NCI-H524 (cell line): ENCODE measurements at places on chromosomes 5 and 9.

DNA sequence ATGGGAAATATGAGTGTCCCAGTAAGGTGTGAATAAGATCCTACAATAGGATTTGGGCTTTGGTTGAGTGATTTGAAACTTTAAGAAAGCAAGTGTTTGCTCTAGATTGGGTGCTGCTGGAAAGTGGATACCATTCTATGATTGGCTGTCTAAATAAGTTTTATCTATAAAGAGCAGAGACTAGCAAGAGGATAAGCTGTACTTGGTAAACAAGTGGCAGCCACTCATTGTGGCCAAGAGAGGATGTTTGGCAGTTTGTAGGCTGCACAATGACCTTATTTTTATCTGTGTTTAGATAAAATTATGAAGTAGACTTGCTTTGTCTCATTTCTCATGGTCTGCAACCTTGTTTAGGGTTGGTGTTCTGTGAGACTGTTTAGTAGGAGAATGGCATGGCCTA, 341.6 kb upstream of the PIK3R1 start:
- DNase-seq: no peak

DNA sequence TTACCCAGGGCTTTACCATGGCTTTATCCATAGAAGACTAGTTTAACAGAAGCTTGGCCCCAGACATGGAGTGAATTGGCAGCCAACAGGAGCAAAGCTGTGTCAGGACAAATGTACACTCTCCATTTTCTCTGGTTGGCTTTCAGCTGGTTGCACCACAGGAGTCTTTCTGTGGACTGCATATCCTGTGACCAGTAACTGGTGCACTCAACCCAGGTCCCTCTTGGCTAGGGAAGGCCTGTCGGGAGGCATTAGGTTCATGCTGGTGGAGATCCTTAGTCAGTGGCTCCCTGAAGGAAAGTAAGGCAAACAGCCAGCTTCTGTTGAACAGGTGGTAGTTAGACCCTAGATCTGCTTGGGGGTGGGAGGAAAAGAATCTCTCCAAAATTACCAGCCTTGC, 146.9 kb upstream of the TLX3 start:
- DNase-seq: no peak

GRCh38 chr5:16427587-16427986, 38.0 kb downstream of the ZNF622 start:
- DNase-seq: no peak

DNA sequence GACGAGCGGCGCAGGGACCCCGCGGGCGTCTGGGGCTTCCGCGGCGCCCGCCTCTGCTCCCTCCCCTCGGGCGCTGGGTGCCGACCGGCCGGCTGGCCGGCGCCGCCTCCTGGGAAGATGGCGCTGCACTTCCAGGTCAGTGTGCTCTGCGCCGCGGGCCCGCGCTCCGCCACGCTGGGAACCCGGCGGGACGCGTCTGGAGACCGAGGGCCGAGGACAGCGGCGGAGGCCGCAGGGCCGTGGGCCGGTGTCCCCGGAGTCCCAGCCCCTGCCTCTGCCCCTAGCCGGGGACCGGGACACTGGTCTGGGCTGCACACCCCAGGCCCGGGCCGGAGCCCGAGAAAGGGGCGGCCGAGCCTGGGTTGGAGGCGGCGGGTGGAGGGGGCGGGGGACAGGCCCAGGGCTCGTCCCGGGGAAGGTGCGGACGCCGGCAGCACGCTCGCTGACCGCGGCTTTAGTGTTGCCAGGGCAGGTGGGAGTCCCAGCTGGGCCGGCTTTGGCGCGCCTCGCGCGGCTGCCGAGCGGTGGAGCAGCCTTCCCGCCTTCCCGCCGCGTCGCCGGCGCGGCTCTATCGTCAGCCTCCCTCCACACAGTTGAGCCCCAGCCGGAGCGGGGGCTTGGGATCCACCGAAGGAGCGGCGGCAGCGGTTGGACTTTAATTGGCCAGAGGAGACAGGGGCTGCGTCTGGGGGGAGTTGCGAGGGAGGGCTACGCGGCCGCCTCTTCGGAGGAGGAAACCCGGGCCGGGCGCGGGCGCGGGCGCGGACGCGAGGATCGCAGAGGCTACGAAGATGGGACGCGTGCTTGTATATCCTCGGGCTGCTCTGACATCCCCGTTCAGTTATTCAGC, at the start of gene RANBP17:
RANBP17 (plus strand) TSS at position 102 of the 850 bp plus-strand sequence.
- DNase-seq: peak; percentile 31

- no peak for DNase-seq
Measured at GRCh38 chr9:20382460-20383071, 239.7 kb downstream of the MLLT3 start.

DNA sequence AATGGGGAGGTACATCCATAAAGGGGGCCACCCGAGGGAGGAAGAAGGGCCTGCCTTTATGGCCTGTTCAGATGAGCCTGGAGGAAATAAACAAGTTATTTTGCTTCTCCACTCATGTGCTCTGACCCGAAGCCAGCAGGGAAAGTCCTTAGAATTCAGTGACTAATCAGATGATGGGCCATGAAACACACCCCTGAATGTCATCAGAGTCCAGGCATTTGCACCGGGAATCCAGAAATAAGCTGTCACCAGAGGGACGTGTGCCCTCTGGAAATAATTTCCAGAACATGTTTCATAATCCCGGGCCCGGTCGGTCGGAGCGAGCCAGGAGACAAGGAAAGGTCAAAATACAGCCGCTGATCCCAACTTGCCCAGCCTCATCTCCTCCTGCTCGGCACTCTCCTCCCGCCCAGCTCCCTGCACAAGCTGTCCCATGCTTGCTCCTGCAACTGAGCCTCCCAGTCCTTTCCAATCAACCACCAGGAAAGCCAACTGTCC, 73.6 kb upstream of the ZNF622 start:
- no peak for DNase-seq

GRCh38 chr9:76526026-76526425, 67.0 kb downstream of the GCNT1 start:
- no peak for DNase-seq

DNA sequence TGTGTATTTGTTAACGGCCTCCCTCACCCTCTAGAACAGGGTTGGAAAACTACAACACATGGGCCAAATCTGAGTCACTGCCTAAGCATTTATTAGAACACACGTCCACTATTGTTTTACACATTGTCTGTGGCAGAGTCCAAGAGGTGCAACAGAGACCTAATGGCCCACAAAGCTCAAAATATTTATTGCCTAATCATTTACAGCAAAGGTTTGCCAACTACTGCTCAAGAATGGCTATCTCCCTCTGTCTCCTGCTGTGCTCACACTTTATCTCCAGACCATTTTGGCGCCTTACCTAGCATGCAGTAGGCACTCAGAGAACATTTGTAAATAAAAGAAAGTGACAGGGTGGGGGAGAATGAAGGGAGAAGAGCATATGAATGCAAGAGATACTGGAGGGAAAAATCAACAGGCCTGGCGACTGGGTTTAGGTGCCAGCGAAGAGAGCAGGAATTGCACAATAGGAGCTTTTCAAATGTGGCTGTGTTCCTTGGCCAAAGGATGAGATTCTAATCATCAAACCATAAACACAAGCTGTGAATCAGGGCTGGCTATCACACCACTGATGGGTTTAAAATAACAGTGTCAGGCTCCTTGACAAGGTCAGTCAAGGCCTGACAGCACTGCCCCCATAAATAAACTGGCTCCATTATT, 80.3 kb downstream of the EPB41L4A start:
- no peak for DNase-seq

- no peak for DNase-seq
Measured at GRCh38 chr5:35794684-35795375, 61.9 kb upstream of the IL7R start.

- no peak for DNase-seq
Measured at GRCh38 chr9:137202966-137203365, 2.4 kb upstream of the TPRN start.

GRCh38 chr5:62341783-62342475, 35.9 kb downstream of the KIF2A start:
- DNase-seq: no peak

GRCh38 chr5:96572864-96573512, 89.2 kb upstream of the CAST start:
- no peak for DNase-seq

GRCh38 chr9:136656795-136657611, 5.7 kb upstream of the EGFL7 start:
- DNase-seq: peak; percentile 88

- no peak for DNase-seq
Measured at GRCh38 chr9:111039231-111039906, 1.1 kb upstream of the LPAR1 start.

- DNase-seq: peak; percentile 84
Measured at GRCh38 chr5:100827481-100827889, 75.6 kb downstream of the ST8SIA4 start.

GRCh38 chr5:15864536-15865215, 314.9 kb downstream of the MARCHF11 start:
- DNase-seq: no peak

DNA sequence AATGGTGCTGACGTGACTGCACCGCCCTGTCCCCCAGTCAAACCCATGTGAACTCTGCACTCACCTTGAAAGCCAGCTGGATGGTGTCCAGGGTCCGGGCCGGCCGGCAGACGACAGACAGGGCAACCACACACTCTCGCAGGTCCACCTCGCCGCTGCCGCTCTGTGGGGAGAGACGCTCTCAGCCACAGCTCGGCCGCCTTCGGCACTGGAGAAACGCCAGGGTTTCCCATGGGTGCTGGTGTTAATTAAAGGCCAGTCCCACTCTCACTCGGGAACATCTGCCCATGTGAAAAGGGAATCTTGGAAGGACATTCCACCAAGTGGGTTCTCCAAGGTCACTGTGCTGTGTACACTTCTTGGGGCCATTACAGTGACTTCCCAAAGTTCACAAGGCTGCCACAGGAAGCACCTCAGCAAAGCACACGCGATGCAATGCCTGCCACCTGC, 25.5 kb upstream of the SLC6A3 start:
- DNase-seq: no peak

DNA sequence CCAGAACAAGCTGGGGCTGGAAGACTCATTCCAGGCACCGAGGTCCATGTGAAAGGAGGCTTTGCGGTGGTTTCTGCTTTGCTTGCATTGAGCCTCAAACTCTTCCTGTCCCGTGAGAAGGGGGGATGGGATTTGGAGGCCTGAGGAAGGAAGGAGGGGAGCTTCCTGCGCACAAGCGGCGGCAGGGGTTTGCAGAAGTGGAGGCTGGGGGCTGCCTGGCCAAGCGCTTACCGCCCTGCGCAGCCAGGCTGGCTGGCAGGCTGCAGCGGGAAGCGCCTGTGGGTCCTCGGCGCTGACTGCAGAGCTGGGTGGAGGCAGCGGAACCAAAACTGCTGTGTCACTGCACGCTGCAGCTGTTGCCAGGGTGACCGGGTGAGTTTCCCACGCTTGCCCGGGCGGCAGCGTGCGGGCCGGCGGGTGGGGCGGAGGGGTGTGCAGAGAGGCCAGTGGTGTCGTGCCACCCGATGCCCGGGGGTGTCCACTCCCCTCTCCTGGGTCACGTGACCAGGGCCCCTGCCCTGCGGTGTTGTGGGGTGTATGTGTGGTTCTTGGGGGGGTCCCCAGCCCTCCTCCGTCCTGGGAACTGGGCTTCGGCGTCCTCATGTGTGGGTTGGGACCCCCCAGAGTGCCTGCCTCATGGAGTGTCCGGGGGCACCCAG, 81.0 kb downstream of the RXRA start:
- DNase-seq: peak; percentile 39

DNA sequence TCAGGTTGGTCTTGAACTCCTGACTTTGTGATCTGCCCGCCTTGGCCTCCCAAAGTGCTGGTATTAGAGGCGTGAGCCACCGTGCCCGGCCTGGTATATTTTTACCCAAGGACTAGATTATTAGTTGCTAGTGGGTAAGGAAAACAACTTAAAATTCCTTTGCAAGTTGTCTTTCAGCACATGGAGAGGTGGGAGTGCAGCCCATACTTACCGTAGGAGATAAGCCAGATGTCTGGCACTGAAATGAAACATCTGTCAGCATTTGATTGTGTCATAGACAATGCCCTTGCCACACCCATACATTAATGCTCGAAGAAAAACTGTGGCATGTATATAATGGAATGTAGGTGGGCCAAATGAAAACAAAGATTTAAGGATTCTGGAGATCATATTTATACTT, 36.6 kb upstream of the ANKH start:
- no peak for DNase-seq

GRCh38 chr9:121622387-121623203, 28.8 kb upstream of the DAB2IP start:
- no peak for DNase-seq

- DNase-seq: no peak
Measured at GRCh38 chr5:150500328-150500841, 7.5 kb upstream of the NDST1 start.

DNA sequence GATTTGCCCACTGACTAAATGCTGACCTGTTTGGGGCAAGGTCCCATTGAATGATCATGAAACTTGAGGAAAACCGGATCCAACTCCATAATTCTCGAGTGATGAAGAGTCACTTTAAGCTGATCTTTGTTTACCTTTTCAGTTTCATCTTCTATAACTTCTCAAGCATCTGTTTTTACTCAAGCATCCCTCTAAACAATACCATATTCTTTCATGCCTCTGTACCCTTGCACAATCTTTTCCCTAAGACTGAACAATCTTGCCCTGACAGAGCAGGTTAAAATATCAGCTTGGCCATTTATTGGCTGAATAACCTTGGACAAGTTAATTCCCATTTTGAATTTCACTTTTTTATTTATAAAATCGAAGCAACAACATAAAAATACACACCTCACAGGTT, 39.8 kb downstream of the TYRP1 start:
- DNase-seq: no peak

GRCh38 chr9:35367451-35367850, 122.5 kb upstream of the RUSC2 start:
- DNase-seq: no peak

GRCh38 chr5:90638878-90639277, 80.3 kb downstream of the ADGRV1 start:
- no peak for DNase-seq

DNA sequence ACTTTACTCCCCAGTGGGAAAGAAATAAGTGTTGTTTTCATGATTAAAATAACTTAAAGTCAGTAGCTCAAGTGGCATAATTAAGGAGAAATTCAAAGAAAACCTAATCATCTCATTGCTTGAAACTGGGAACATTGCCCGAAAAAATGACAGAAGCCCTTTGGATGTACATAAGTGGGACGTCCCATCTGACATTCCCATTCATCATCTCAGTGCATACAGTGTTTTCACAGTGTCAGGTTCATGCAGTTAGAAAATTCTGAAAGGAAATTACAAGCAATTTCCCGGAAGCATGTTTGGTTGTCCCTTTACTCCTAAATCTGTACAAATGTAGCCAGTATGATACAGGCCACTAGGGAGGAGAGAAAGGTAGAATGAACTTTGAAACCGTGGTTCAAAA, 95.6 kb downstream of the ADAMTS16 start:
- no peak for DNase-seq

GRCh38 chr5:54720341-54720740, 202.8 kb downstream of the SNX18 start:
- DNase-seq: no peak

DNA sequence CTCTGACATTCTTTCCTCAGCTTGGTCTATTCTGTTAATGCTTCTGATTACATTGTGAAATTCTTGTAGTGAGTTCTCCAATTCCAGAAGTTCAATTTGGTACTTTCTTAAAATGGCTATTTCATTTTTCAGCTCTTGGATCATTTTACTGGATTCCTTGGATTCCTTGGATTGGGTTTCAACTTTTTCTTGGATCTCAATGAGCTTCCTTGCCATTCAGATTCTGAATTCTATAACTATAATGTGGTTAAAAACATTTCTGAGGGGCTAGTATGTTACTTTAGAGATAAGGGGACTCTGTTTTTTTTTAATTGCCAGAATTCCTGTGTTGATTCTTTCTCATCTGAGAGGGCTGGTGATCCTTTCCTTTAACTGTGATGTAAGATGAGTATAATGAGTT, 136.4 kb downstream of the MCTP1 start:
- DNase-seq: no peak
